ENCODE measurements at places on chromosomes 12 and 14.
A peak's percentile ranks its signal among the peaks of the same experiment; 100 is the strongest.

DNA sequence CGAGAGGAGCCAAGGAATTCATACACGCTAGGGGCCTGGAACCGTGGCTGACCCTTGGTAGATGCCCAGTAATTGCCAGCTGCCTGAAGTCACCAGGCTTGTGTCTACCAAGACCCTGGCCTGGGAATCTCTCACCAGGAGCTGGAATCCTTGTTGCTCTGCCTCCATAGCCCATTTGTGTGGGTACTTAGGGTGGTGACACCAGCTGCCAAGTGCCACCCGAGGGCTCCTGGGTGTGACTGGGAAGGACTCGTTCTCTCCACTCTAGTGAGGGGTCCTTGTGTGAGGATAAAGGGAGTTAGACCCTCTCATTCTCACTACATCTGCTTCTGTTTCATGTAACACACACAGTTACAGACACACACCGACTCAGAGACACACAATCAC is 17.9 kb downstream of the SERPINA1 start:
- no peak for DNase-seq

DNA sequence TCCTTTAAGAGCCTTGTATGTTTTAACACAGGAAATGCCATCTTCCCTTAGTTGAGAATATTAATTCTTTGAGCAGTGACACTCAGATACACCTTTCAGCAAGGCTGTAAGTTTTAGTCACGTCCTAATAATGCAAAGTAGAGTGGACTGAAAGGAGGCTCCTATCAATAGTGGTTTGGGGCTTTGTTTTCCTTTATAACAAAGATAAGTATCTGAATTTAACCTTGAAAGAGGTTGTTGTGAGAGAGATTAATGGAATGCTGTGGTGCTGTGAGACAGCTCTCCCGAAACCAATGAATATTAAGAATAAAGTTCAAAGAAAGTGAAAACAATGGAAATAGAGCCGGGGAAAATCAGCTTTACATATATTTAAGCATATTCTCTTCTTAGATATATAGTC is 259.6 kb downstream of the ERC1 start:
- no peak for DNase-seq

DNA sequence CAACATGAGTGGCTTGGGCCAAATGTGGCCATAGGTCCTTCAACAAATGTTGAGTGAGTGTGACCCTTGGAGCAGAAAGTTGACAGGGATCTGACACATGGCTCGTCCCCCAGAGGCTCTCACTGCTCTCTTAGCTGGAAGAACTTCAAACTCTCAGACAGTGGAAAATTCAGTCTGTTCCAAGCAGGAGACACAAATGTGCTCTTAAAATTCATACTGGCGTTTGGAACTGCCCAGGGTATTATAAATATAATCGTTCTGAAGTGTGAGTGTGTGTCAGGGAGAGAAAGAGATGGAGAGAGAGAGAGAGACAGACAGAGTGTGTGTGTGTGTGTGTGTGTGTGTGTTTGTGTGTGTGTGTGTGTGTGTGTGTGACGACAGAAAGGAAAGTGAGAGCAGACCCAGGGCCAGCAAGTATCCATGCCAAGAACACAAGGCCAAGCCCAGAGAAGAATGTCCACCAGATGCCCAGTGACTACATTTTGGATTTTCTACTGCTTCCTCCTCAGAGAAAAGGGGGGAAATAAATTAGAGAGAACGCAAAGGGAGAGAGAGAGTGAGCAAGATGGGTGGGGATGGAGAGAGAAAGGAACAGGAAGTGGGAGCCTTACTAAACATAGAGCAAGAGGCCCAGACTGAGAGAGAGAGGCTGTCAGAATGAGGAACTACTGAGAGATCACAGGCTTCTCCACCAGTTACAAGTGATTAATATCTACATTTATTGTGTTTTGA is 193.6 kb upstream of the NUDT4 start:
- DNase-seq: peak; percentile 75

DNA sequence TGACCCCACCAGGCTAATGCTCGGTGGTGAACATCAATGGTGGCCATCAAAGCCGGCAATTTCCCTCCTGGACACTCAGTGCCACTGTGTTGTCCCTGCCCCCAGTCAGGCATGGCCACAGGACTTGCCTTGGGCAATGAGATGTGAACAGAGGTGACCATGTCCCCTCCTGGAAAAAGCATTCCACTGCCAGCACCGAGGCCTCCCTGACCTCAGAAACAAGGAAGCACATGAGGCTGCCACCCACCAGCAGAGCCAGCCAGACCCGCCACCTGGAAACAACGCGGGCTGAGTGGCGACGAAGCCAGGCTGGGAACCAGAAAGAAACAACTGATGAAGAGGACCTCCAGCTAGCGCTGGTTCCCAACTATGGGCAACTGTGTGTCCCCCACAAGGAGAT is 31.8 kb downstream of the ITPK1 start:
- DNase-seq: no peak

DNA sequence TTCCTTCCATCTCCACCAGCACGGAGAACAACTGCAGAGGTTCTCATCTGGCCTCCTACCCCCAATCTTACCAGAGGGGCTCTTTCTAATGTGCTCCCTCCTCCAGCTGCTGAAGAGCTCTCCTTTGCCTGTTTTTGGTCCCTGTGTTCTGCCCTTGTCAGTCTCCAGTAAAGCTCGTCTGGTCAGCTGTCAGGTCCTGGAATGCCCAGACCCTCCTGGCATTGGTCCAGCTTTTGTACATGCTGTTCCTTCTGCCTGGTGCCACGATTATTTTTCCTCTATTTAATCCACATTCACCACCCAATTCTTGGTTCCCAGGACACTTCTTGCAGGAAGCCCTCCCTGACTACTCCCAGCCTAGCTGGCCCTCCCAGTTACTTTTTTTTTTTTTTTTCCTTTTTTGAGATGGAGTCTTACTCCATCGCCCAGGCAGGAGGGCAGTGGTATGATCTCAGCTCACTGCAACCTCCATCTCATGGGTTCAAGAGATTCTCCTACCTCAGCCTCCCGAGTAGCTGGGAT is 6.5 kb downstream of the SLC8B1 start:
- no peak for DNase-seq

DNA sequence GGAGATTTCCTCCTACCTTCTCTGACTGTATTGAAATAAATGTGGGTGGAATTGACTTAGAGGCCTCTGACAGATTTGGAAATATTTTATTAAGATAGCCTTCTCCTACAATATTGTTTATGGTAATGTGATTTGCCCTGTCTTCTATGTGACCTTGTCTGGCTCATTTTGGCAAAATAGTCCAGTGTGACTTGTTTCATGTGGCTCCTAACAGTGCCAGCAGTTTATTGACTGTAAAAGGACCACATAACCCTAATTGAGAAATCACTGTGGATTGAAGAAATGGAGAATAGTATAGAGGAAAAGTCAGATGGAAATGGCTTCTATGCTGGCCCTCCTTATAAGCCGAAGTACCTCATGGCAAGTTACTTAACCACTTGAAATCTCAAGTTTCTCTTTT is 170.9 kb upstream of the PTPRQ start:
- DNase-seq: no peak

GRCh38 chr12:26623136-26623535 is 209.9 kb downstream of the ITPR2 start:
- no peak for DNase-seq

- DNase-seq: no peak
Measured at GRCh38 chr12:55901881-55902490, 25.7 kb downstream of the PYM1 start.

GRCh38 chr12:58272461-58272860 is 331.1 kb downstream of the ATP23 start:
- DNase-seq: no peak

DNA sequence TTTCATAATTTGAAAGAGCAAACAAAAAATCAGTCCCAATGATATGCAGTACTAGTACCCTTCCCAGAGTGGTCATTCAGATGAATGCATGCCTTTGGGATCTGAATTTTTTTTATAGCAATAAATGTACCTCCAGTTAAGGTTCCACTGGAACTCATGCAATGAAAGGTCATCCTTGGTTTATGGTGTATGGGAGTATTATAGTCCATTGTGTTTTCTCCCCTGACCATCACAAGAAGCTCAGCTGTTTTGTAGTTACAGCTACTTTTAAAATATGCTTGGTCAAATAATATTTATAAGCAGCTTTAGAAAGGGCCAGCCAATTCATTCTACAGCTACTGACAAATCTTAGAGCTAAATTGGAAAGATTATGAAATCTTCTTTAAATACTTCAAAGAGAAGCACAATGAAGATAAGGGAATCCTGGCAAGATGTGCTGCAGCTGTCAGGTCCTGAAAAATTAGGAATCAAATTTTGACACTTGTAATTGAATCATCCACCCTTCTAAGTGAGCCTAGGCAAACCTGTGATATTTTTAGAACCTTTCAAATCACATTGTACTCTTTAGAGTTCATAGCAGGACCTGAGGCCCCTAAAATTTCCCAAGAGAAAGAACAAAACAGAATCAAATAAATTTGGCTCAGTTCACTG is 46.5 kb downstream of the IFT81 start:
- DNase-seq: peak; percentile 44

GRCh38 chr14:88194531-88194930 is 128.5 kb downstream of the KCNK10 start:
- DNase-seq: no peak

DNA sequence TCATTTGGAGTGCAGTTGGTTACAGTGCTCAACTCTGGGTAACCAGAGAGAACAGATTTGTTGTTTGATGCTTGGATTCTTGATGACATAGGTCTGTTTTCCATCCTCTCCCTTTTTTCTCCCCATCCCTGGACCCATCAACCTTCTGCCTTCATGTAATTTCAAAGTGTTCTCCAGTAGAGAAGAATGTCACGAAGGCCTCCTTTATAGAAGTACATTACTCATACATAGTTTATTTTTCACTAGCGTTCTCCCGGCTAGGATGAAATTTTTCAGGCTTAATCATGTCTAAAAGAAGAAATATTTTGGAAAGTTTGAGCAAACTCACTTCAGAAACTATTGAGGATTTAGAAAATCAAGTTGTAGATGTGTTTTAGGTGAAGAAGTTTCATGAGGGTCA is 20.9 kb upstream of the APPL2 start:
- DNase-seq: no peak

GRCh38 chr14:76015191-76015590 is 29.6 kb downstream of the IFT43 start:
- no peak for DNase-seq

- DNase-seq: peak; percentile 8
Measured at GRCh38 chr12:78864870-78865463, 393 bp downstream of the SYT1 start.

GRCh38 chr12:116055895-116056607 is 221.4 kb downstream of the MED13L start:
- DNase-seq: no peak

- peak; percentile 21 for DNase-seq
Measured at GRCh38 chr14:64910847-64911495, 3.3 kb upstream of the CHURC1 start.

DNA sequence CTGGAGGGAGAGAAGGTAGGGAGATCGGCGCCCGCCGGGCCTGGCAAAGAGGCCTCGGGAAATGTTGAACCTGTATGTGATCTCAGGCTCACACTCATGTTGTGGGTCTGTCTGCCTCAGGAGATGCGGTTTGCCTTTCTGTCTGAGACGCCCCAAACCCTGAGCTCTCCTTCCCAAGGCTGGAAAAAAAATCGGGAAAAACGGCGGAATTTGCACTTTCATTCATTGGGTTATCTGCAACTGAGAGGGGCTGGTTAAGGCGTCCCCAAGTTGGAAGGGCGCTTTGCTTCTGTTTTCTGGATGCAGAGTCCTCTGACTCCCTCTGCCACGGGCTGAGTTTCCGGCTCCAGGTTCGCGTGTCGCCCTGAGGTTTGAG is 5.0 kb upstream of the HOXC9 start:
- no peak for DNase-seq

DNA sequence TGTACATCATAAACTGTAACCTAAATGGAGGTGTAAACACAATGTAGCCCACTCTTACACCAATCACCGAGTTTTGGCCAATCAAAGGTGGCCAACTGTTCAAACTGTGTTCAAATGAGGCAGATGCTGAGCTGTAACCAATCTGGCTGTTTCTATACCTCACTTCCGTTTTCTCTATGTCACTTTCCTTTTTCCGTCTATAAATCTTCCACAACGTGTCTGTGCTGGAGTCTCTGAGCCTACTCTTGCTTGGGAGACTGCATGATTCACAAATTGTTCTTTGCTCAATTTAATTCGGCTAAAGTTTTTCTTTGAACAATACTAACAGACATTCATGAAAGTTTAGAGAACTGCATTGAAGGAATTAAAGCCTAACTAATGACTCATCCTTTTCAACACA is 547.1 kb upstream of the USP15 start:
- no peak for DNase-seq

DNA sequence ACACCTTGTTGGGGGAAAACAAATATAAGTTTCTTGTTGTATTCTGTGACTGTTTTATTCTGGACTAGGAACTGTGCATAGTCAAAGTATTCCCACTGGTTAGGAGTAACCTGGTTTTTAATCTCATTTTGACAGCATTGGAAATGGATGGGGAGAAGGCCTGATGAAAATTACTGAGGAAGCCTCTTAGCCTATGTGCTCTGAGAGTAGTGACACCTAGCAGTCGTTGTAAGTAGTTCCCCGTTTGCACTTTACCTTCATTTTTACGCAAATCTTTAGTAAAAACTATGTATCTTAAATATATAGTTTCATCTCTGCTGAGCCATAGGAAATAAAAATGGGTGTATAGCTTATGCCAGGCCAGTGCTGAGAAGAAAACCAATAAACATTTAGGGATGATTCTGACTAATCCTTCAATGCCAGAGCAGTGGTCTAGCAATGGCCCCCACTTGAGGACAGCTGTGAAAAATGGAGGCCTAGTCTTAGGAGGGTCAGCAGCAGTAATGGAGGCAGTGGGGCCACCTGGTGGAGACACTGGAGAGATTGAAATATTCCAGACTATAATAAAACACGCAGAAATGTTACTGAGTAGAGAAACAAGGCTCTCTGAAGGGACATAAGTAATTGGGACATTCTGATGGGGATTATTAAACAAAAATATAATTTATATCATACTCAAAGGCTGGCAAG is 133.2 kb upstream of the NOVA1 start:
- DNase-seq: no peak

DNA sequence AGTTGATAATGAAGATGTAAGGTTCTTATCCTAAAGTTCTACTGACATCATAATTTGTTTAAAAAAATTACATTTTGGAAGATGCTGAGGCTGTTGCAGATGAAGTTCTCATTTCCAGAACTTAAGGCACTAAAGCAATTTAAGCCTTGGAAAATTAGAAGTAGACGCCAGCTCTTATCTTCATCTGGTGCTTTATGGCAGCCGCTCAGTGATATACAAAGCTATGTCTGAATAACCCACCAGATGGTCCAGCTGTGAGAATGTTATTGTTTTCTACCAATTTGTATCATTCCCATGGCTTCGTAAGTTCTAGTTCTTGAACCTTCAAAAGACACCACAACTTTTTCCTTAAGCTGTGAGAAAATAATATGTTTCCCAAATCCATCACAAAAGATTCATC is 212.1 kb upstream of the ARID2 start:
- peak; percentile 9 for DNase-seq

DNA sequence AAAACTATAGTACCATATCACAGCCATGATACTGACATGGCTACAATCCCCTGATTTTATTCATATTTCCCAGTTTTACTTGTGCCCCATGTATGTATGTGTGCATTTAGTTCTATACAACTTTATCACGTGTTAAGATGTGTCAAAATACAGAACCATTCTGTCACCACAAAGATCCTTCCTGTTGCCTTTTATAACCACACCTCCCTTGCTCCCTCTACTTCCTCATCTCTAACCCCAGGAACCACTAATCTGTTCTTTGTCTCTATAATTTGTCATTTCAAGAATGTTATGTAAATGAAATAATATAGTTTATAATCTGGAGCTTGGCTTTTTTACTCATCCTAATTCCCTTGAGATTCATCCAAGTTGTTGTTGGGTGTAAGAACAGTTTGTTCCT is 358.4 kb downstream of the DPF3 start:
- DNase-seq: no peak

GRCh38 chr12:109173443-109174240 is 57.3 kb downstream of the ACACB start:
- DNase-seq: no peak
